ENCODE measurements at places on chromosomes 11 and 22. TPM values are rescaled to one million over a fixed set of nuclear protein-coding genes. Genes with fewer than 3 reads are reported as not detected.

LIF gene
- total RNA-seq = 47.4 TPM

APOL5 gene
- not detected for total RNA-seq

ACRV1 gene
- total RNA-seq = not detected

OR1S2 gene
- total RNA-seq = not detected

DUSP8 gene
- total RNA-seq = 5.6 TPM

CD3G gene
- 2.0 TPM for total RNA-seq

GGT5 gene
- 54.4 TPM for total RNA-seq

POTEH gene
- total RNA-seq = not detected

ZNF74 gene
- 6.3 TPM for total RNA-seq

C1QTNF4 gene
- 3.6 TPM for total RNA-seq

PRODH gene
- 10.7 TPM for total RNA-seq

CBLIF gene
- total RNA-seq = not detected

MS4A6E gene
- 3.8 TPM for total RNA-seq

SEPTIN5 gene
- 5.5 TPM for total RNA-seq

C1QTNF5 gene
- 46.4 TPM for total RNA-seq

SCGB1D2 gene
- not detected for total RNA-seq

TRIM49 gene
- not detected for total RNA-seq

OR8B12 gene
- total RNA-seq = not detected

ALDH3B1 gene
- total RNA-seq = 27.7 TPM

MUC6 gene
- not detected for total RNA-seq

MAPK12 gene
- 7.9 TPM for total RNA-seq

CDC45 gene
- 1.2 TPM for total RNA-seq

SERPING1 gene
- total RNA-seq = 1,674 TPM

KRTAP5-1 gene
- not detected for total RNA-seq

CHRM1 gene
- not detected for total RNA-seq

MYBPC3 gene
- 0.24 TPM for total RNA-seq

HPX gene
- total RNA-seq = 2.0 TPM

TMPRSS13 gene
- 0.50 TPM for total RNA-seq

INSC gene
- total RNA-seq = not detected

MYOD1 gene
- not detected for total RNA-seq

RNF121 gene
- 25.5 TPM for total RNA-seq

LUZP2 gene
- total RNA-seq = 0.63 TPM

NXPE4 gene
- not detected for total RNA-seq

POU2AF3 gene
- total RNA-seq = 0.50 TPM

TRIM29 gene
- 1.3 TPM for total RNA-seq

SLC22A8 gene
- total RNA-seq = not detected

ELFN2 gene
- not detected for total RNA-seq

AGBL2 gene
- total RNA-seq = 1.7 TPM

All from omental fat pad (tissue), 4 donors.